ENCODE measurements at places on chromosomes 3 and 15.
A peak's percentile ranks its signal among the peaks of the same experiment; 100 is the strongest.

GRCh38 chr3:127001486-127002194, 18.7 kb downstream of the PLXNA1 start:
- no peak for DNase-seq

GRCh38 chr15:40334541-40334940, 6.2 kb downstream of the CCDC9B start:
- DNase-seq: no peak

DNA sequence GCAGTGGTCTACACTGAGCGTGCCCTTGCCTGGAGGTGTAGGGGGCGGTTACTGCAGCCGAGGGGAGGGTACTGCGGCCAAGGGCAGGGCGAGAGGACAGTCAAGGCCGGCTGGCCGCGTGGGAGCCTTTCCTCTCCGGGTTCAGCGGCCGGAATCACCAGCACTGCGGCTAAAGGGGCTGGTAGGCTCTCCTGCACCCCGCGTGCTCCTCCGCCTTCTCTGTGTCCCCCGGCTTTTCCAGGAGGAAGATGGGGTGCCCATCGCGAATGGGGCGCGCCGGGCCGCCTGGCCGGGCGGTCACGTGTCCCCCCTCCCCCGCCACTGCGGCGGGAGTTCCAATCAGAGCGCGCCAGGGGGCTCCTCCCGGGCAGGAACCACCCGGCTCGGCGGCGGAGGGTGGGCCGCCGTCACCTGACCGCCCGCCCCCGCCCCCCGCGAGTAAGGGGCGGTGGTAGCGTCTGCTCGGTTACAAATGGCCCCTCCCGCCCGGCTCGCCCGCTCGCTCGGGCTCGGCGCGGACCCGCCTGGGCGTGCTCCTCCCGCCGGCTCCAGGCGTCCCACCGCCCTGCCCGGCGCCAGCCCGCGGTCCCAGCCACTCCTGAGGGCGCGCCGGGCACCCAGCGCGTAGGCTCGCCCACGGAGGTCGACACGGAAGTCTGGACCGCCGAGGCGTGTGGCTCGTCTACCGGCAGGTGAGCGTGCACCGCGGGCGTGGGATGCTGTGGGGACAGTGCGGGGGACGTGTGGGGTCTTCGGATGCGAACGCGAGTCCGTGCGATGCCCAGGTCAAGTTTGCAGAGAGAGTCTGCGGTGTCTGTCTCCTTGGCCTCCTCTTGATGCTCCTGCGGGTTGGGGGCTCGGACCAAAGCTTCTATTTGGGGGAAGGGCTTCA, 242.6 kb upstream of the TOPAZ1 start:
- peak; percentile 69 for DNase-seq

DNA sequence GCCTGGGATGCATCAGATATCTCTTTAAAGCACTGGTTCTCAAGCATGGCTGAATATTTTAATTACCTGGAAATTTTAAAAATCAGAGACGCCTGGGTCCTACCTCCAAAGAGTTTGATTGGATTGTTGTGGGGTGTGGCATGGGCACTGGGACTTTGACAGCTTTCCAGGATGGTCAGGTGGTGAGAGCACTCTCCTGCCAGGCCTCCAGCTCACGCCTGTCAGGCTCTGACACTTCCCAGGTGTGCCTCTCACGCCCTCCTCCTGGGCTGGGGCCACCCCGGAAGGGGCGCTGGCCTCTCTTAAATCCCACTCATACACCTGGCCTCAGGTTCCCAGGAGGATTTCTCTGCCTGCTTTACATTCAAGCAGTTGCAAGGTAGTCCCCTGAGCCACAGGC, 48.5 kb downstream of the AMOTL2 start:
- no peak for DNase-seq

GRCh38 chr3:190326930-190327329, 4.7 kb upstream of the CLDN1 start:
- no peak for DNase-seq

DNA sequence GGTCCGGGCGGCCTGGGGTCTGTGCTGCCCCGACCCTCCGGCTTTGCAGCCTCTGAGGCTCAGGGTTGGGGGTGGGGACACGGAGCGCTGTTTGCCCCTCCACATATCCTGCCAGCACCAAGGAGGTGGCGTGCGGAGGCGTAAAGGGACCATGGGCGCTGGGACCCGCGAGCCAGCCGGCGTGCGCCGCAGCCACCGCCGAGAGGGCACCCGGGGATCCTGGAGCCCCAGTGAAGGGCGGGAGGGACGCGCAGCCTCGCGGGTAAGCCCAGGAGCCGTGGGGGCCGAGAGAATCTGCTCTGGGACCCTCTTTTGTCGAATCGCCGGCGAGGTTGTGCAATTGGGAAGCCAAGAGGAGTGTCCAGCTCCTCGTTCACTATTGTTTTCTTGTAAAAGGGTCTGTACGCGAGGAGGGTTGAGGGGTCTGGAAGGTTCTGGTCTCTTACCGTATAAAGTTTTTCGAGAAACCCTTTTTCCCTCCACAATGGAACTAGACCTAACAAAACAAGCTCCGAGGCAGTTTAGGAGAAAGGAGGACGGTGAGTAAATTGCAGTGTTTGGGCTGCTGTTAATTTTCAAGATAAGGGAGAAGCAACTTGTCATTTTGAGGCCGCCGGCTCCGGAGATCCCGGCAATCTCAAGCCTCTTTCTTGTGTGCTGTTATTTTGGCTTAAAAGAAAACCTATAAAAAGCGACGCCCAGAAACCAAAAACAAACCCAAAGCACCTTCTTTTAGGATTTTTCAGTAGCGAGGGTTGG, 29.9 kb upstream of the ST3GAL6 start:
- DNase-seq: no peak

DNA sequence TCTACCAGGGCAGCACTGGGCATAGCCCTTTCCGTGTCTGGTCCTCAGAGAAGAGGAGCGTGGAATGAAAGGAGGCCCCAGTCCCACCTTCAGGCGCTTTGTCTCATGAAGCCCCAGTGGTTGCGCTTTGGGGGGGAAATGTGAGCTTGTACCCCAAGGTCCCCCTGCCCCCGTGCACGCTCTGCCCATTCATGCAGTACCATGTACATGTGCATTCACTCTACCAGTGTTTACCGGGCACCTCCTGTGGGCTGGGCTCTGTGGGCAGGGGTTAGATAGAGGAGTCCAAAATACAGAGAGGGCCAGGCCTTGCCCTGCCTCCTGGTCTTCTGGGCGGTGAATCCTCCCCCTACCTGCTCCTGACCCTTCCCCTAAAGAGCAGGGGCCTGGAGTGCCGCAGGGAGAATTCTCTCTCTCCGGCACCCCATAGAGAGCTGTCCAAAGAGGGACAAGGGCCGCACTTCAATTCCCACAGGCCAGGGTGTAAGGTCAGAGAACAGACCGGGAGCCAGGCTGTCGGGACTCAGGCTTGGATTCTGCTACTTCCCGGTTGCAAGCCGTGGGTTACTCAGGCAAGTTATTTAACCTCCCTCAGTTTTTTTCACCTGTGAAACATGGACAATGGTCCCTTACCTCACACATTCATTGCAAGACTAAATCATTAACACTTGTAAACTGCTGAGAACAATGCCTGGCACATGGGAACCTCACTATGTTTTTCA, 153.4 kb downstream of the MEGF11 start:
- DNase-seq: no peak

- no peak for DNase-seq
These were observed 12.4 kb downstream of the GNB5 start for GRCh38 chr15:52178765-52179164.

- DNase-seq: no peak
These were observed 129.4 kb upstream of the SLC24A5 start for GRCh38 chr15:47991357-47991756.

DNA sequence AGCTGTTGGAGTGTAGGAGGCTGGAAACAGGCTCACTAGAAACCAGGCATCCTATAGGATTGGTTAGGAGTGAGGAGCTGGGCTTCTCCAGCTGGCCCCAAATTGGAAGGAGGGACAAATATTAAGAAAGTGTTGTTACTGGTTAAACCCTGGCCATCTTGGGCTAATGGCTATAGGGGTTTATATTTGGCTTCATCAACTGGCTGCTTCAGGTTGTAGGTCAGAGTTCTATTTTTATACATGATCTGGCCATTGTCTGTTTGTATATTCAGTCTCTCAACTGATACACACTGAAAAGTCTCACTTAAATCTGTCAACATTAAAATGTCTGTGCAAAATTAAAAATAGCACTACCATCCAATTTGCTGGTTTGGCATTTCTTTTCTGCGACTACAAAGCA, 70.2 kb upstream of the ARRDC4 start:
- no peak for DNase-seq

GRCh38 chr15:39502611-39503195, 78.2 kb upstream of the THBS1 start:
- DNase-seq: no peak

DNA sequence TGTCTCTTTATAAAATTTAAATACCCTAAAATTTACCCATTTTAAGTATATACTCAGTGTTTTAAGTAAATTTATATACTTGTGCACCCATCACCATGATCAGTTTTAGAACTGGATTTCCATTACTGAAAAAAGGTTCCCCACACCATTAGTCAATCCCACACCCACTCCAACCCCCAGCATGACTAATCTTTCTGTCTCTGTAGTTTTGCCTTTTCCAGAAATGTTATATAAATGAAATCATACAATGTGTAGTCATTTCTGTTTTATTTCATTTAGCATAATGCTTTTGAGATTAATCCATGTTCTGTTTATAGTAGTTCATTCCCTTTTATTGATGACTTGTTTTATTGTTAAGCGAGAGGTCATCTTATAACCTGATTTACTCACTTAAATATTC, 66.1 kb upstream of the LIMD1 start:
- DNase-seq: no peak

DNA sequence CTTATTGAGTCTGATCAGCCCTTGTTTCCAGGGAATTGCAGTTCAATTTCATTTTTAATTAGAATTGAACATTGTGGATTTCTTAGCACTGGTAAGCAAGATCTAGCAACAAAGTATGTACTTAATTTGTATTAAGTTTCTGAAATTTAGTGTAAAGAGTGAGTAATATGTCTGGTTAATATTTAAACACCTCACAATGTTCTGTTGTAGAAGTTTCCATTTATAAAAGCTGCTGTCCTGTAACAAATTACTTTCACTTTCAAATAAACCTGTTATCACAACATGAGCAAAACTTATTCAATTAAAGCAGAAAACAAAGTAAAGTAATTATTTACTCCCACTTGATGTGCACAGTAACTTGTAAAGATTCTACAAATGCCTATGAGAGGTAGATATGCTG, 448.5 kb downstream of the NAALADL2 start:
- no peak for DNase-seq

- no peak for DNase-seq
These were observed 215.6 kb downstream of the RPLP1 start for GRCh38 chr15:69668039-69668705.

GRCh38 chr3:151434151-151434890, 26.5 kb downstream of the IGSF10 start:
- DNase-seq: no peak

- DNase-seq: no peak
These were observed 104.0 kb downstream of the KLHL25 start for GRCh38 chr15:85690561-85691231.

DNA sequence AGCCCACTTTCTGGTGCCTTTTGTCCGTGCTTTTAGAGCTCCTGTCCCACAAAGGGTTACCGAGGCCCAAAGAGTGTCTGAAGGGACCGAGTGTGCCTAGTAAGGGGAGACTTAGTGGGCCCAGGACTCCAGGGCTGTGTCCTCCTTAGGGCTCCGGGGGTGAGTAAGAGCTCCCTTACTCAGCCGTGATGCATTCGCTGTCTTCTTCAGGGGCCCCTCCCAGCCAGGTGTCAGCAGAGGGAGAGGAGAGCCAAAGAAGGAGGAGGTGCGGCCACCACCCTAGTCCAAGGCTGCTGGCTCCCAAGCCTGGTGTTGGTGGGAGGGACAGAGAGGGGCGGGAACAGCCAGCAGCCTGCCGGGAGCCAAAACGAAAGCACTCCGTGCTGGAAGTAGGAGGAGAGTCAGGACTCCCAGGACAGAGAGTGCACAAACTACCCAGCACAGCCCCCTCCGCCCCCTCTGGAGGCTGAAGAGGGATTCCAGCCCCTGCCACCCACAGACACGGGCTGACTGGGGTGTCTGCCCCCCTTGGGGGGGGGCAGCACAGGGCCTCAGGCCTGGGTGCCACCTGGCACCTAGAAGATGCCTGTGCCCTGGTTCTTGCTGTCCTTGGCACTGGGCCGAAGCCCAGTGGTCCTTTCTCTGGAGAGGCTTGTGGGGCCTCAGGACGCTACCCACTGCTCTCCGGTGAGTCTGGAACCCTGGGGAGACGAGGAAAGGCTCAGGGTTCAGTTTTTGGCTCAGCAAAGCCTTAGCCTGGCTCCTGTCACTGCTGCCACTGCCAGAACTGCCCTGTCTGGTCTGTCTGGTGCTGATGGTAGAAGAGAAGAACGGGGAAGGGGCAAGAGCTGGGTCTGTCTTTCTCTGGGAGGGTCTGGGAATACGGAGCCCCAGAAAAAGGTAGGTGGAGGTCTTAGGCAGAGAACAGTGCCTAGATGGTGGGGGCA, at the start of gene IL17RC:
Gene IL17RC, plus strand, starts transcription at position 365 of the 947 bp plus-strand sequence. Its CDS starts 218 bp downstream, at position 583.
- DNase-seq: peak; percentile 68

DNA sequence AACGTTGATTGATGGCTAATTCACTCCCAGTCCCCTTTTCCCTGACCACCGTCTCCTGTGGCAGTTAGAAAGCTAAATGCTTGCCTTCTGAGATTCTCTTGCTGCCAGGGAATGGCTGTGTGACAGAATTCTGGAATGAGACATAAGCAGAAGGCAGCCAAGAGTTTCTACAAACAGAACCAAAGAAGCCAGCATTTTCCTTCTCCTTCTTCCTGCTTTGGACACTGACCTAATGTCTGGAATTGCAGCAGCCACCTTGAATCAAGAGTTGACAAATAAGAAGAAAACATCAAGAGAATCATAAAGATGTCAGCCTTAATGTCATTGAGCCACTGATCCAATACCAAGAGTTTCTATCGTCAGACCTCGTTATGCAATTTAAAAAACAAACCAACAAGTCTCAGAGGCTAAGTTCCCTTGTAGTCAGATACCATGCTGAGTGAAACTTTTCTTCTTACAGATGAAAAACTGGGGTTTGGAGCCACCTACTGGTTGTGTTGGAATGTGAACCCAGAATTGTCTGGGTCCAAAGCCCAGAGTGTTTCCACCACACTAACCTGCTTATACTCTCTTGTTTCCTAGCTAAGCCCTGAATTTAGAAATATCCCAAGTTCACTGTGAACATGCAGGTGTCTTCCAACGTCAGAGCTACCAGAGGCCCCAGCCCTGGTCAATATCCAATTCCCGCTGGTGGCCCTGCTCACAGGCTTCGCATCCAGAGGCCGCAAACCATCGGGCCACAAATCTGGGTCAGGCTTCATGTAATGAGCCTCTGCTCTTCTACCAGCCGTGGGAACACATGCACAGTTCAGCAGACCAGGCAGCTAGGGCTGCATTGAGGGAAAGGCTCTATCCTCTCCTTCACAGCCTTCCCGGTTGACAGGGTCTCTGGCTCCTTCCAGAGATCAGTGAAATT, 42.5 kb downstream of the MCF2L2 start:
- DNase-seq: peak; percentile 82

GRCh38 chr3:190048932-190049441, 71.7 kb downstream of the P3H2 start:
- DNase-seq: no peak

GRCh38 chr3:15342246-15342645, 9.9 kb upstream of the SH3BP5 start:
- DNase-seq: no peak

Measured in NCI-H2081 (cell line).